CD4-positive, alpha-beta memory T cell (primary cell): ENCODE measurements at places on chromosomes 4 and X. TPM values are rescaled to one million over a fixed set of nuclear protein-coding genes. Genes with fewer than 3 reads are reported as not detected.

Gene MAGEA10
- total RNA-seq: not detected

Gene NXF2B
- total RNA-seq: not detected

Gene ABCB7
- 29.4 TPM for total RNA-seq

Gene ZNF711
- total RNA-seq: 1.5 TPM

Gene ZAR1
- not detected for total RNA-seq
